NCI-H2029 (cell line): ENCODE measurements at places on chromosomes 2 and 18.

DNA sequence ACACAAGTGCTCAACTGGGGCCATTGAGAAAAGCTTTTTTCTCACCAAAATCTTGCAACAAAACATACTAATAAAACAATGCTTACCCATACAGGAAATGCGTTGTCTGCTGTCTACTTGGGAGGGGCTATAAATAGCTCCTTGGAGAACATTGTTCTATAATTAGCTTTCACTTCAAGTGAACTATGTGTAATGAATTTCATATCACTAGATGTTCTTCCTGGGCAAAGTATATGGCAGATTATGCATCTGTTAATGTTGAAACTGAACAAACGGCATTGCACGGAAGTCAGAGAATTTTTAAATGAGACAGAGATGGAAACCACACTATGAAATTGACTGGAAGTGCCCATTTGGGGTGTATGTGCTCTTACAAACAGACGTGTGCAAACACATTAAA, 6.4 kb upstream of the NPAS2 start:
- DNase-seq = no peak

DNA sequence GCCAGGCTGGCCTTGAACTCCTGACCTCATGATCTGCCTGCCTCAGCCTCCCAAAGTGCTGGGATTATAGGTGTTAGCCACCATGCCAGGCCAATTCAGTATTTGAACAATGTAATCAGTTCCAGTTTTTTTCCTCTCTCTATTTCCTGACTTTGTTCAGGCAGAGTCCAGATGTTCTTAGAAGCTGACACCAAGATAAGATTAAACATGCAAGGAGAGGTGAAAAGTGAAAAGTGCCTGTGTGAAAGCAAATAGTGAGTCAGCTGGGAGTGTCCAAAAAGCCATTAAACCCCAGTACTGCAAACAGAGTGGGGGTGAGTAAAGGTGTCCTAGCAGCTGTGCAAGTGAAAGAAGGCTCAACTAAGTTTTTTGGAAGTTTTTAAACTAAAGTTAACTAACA, 231.5 kb downstream of the PTH2R start:
- no peak for DNase-seq

DNA sequence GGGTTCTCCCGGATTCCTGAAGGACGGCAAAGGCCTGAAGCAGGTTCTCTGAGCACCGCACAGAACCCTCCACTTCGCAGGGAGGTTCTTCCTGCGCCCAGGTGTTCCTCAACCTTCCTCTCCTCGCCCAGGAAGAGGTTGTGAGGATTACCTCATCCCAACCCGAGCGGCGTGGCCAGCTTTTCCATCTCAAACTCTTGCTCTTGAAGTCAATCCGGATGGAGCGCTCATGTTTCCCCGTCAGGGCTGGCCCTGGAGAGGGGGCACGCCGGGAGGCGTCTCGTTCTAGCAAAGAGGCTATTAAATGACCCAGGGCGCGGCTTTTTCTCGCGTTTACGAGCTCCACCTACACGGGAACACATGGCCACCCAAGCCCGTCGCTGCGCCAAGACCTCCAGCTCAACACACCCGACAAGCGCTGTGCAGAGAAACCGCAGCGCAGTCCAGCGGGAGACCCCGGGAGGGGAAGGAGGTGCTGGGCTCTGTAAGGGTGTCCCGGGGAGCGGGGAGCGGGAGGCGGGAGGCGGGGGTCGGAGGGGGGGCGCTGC, 540 bp upstream of the RAB10 start:
- DNase-seq = peak; percentile 87

- DNase-seq = no peak
Measured at GRCh38 chr2:142734770-142735169, 142.7 kb upstream of the KYNU start.

DNA sequence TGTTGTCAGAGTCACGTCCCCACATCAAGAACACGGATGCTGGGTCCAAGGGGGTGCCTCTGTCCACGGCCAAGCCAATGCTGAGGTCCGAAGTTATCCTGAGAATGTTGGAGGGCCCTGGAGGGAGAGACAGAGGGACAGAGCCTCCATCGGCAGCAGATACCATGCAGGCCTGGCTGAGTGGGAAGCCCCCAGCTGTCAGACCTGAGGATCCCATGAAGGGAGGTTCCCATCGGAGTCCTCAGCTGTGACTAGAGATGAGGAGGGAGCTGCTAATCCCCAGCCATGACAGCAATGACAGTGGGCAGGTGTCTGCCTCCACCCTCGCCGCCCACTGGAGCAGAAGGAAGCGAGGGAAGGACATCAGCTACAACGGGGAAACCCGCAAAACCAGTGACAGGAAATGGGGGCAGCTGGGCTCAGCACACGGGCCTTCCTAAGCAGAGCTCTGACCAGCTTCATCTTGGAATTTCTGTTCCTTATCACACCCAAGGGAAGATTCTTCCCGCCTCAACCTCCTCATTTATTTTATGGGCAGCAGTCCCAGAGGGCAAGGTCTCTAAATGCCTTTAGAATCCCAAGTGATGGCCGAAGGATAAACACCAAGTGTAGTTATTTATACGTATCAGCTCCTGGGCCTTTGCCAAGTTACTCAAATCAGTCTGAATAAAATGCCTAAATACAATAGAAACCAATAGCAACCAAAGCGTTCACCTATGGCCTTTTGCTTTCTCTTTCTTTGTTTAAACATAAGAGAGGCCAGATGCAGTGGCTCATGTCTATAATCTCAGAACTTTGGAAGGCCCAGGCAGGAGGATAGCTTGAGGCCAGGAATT, 32.2 kb downstream of the FAM178B start:
- DNase-seq = peak; percentile 65

DNA sequence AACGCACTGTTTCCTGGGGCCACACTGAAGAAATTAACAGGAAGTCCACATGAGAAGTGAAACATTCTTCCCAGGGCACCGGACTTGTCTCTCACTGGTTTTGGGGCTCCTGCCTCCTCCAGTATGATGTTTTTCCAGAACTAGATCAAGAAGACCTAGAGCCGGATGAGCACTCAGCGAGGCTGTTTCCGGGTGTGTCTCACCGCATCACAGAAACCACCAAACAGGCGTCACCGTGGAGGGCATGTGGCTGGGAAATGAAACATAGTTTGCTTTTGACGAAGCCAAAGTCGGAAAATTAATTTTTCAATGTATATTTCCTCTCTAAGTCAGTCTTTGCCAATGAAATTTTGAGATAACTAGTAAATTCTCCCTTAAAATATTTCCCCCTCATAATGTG, 314.0 kb upstream of the SALL3 start:
- DNase-seq = no peak

- DNase-seq = no peak
Measured at GRCh38 chr2:42298132-42298531, 62.9 kb downstream of the COX7A2L start.

DNA sequence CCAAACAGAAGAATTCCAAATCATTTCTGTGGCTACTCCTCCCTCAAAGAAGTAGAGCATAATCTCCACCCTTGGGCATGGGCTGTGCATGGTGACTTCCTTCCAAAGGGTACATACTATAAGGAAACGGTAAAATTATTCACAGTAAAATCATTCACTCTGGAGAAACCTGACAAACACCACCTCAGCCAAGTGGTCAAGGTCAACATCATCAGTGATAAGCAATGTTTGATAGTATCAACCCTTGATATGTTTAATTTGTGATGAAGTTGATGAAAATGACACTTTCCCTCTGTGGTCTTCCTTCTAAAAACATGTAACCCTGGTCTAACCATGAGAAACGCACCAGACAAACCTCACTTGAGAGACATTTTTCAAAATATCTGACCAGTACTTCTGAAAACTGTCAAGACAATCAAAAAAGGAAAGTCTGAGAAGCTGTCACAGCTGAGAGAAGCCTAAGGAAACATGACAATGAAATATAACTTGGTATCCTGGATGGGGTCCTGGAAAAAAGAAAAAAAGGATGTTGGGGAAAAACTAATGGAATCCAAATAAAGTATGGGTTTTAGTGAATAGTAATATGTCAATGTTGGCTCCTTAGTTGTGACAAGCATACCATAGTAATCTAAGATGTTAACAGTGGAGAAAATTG, 9.4 kb upstream of the TXNDC2 start:
- no peak for DNase-seq
